Lower leg skin (tissue), 4 donors: ENCODE measurements at places on chromosomes 1 and 21. TPM values are rescaled to one million over a fixed set of nuclear protein-coding genes. Genes with fewer than 3 reads are reported as not detected.
A peak's percentile ranks its signal among the peaks of the same experiment; 100 is the strongest.

FAM163A gene
- not detected for total RNA-seq

GRCh38 chr1:156295391-156295947 lies at the start of gene GLMP:
GLMP (minus strand) TSS chr1:156295679; CDS start chr1:156295645, 34 bp downstream.
- DNase-seq = peak; percentile 74

- peak; percentile 36 for DNase-seq
Observed at GRCh38 chr1:182359645-182360044, 31.9 kb downstream of the GLUL start.

- no peak for DNase-seq
Observed at GRCh38 chr1:61273167-61273705, 190.9 kb downstream of the NFIA start.

DNA sequence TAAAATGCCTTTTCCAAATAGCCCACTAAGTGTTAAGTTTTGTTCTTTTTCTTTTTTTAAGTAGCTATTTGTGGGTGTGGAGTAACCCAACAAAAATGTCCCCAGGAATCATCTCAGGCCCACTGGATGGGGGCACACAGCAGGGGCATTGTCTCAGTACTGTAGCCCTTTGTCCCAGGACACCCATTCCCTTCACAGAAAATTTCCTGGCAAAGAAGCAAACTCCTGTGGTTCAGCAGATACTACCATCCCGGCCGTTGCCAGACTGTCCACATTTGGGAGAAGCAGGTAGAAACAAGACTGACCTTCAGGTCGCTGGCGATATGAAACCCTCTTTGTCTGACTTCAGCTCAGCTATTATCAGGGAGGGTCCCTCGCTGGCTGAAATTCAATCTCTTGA lies 23.7 kb upstream of the SRRM1 start:
- no peak for DNase-seq

DNA sequence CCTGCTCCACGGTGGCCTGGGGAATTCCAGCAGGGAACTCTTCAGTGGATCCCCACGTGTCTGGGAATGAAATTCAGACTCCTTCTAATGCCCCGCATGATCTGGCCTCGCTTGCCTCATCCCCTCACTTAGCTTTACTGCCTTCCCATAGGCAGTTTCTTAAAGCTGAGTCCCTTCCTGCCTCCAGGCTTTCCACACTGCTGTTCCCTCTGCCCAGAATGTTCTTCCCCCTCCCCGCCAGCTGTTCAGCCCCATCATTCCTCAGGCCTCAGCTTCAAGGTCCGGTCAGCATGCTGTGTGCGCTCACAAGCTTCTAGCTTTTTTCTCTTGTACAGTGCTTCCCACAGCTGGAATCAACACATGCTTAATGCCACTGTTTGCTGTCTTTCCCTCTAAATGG lies 54.9 kb upstream of the WASF2 start:
- DNase-seq = no peak

LCE1E gene
- total RNA-seq = 110 TPM

- no peak for DNase-seq
Observed at GRCh38 chr1:84042461-84042860, 43.5 kb upstream of the TTLL7 start.

GRCh38 chr1:170669107-170669445 lies 5.1 kb downstream of the PRRX1 start:
- no peak for DNase-seq

- DNase-seq = peak; percentile 41
Observed at GRCh38 chr21:25708467-25709065, 26.1 kb downstream of the ATP5PF start.

BARHL2 gene
- not detected for total RNA-seq

- DNase-seq = no peak
Observed at GRCh38 chr1:91707114-91707889, 178.6 kb downstream of the TGFBR3 start.

HPCA gene
- not detected for total RNA-seq

- no peak for DNase-seq
Observed at GRCh38 chr1:71184410-71184809, 103.6 kb upstream of the ZRANB2 start.

- DNase-seq = peak; percentile 78
Observed at GRCh38 chr1:7386226-7387052, 384.7 kb upstream of the VAMP3 start.

DNA sequence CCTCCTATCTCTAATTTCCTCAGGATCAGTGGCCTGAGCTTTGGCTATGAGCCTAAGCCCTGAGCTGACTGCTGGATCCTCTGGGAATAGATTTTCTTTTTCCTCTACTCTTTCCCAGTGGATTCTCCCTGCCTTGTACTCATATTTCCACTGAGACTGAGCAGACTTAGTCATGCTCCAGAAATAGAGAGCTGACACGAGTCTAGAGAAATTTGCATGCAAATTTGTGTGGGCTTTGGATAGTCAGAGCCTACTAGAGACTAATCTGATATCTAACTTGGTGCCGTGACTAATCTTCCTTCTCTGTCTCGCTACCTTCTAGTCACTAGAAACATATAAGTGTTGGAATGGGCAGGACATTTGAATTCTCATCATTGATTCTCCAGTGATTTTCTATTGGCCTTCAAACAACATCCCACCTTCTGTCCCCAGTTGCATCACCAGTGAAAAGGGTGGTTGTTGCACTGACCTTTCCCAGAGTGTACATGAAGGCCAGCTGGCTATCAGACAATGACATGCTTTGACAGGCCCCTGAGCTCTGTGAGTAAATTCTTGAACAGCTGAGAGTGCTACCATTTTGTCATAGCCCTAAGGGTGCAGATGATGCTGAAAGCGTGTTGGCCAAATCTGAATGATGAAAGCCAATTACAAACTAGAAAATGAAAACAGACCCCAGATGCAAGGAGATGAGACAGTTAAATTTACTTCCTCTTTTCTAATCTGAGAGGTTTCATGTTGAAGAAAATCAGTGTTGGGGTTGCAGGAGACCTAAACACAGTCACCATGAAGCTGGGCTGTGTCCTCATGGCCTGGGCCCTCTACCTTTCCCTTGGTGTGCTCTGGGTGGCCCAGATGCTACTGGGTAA lies at the start of gene FCRLA:
TSS of gene FCRLA (plus strand) at position 748 of the 866 bp plus-strand sequence. CDS start at position 784, 36 bp downstream.
- no peak for DNase-seq

CD48 gene
- 0.53 TPM for total RNA-seq

- DNase-seq = no peak
Observed at GRCh38 chr1:16724718-16725438, 15.4 kb upstream of the RNU1-4 start.

GRCh38 chr21:38797470-38797869 lies 8.3 kb upstream of the ETS2 start:
- DNase-seq = no peak

- no peak for DNase-seq
Observed at GRCh38 chr1:1427106-1427819, 6.2 kb upstream of the ANKRD65 start.

- DNase-seq = peak; percentile 80
Observed at GRCh38 chr1:228309326-228310067, 97.1 kb downstream of the TRIM11 start.

DNA sequence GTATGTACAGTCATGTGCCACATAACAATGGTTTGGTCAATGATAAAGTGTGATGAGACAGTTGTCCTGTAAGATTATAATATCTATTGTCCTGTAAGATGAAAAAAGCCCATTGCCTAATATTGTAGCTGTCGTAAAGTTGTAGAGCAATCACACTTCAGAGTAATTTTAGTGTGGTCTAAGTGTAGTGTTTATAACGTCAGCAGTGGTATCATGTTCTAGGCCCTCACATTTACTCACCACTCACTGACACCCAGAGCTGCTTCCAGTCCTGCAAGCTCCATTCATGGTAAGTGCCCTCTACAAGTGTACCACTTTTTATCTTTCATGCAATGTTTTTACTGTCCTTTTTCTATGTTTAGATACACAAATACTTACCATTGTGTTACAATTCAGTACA lies 259.9 kb upstream of the RAB4A start:
- no peak for DNase-seq

- no peak for DNase-seq
Observed at GRCh38 chr1:11654137-11654938, at the start of the genes FBXO2 and FBXO44. FBXO2 (minus strand) TSS chr1:11654429; CDS start chr1:11654340, 89 bp downstream. FBXO44 (plus strand) TSS chr1:11654877; CDS start chr1:11655836, 959 bp downstream.

- DNase-seq = peak; percentile 26
Observed at GRCh38 chr1:154219541-154219940, 1.2 kb upstream of the UBAP2L start.

TMEM52 gene
- 4.7 TPM for total RNA-seq

DNA sequence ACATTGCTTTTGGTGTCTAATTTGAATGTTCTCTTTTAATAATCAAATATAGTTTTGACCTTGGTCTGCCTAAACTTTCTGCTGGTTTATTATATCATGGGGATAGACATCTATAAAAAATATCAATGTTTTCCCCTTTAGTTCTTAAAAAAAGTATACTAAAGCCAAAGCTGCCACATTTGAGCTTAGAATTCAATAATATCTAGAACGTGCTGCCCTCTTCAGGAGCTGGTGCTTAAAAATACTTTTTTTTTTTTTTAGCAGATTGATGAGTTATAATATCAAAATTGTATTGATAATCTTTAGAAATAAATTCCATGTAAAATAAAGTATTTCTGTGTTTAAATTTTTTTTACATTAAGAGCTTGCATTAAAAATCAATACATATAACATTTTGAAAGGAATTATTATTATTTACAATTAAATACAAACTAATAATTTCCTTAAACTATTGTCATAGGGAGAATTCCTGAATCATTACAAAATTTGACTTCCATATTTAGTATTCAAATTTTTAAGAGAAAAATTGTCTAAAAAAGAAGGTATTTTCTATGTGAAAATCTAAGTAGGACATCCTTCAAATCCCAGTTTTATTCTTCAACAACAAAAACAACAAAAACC lies 40.1 kb upstream of the ADGRL2 start:
- no peak for DNase-seq

UMODL1 gene
- not detected for total RNA-seq
